ENCODE measurements at places on chromosomes 12 and 14.

DNA sequence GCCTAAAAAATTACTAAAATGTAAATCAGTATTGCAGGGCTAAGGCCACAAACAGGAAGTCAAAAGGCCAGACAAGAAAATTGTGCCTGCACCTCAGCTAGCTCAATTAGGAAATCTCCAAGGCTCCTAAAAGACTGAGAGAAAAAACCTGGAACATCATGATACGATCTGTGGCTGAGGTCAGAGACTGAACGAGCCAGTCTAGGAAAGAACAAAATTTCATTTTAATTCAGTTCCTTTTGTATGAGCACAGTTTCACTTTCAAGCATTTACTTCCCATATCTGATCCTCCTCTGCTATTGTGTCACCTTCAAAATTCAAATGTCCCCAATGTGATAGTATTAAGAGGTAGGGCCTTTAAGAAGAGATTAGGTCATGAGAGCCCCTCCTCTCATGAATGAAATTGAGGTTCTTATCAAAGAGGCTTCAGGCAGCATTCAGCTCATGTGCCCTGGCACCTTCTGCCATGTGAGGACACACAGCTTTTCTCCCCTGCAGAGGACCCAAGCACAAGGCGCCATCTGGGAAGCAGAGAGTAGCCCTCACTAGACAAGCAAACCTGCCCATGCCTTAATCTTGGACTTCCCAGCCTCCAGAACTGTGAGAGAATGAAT, 14.8 kb downstream of the PRKAB1 start:
- DNase-seq: no peak

GRCh38 chr14:87133073-87133801, 859.7 kb downstream of the GALC start:
- DNase-seq: no peak

GRCh38 chr14:78970677-78971076, 800.5 kb downstream of the NRXN3 start:
- no peak for DNase-seq

DNA sequence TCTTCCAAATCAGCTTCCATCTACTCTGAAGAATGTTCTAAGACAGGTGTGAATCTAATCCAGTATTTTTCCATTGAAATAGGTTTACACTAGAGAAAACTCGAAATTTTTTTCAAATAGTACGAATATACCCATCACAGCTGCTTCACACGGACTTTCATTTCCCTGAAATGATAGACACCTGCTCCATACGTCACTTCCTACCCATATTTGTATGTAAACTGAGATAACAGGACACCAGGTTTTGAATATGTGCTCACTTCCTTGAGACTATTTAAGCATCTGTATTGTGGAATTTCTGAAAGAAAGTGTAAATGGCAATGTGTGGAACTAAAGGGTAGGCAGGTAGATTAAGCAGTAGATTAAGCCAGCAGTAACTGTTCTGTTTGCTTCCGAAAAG, 13.4 kb upstream of the ITPR2 start:
- no peak for DNase-seq

DNA sequence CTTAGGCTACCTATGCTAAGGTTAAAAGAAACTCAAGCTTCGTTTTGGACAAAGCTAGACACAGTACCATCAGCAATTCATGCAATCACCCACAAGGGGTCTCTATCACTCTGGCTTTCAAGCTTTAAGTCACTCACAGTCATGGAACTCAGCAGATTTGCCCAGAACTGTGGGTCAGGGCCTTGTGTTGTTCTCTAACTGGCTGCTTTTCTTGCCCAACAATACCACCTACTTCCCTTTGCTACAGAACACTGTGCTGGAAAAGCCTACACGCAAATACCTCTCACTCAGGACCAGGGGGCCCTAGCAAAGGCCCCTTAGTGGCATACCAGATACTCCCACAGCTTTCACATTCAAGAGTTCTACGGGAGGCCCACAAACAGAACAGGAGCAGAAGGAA, 9.1 kb downstream of the NEMP1 start:
- DNase-seq: no peak

- DNase-seq: no peak
Observed at GRCh38 chr14:93936245-93936644, 9.1 kb downstream of the FAM181A start.

DNA sequence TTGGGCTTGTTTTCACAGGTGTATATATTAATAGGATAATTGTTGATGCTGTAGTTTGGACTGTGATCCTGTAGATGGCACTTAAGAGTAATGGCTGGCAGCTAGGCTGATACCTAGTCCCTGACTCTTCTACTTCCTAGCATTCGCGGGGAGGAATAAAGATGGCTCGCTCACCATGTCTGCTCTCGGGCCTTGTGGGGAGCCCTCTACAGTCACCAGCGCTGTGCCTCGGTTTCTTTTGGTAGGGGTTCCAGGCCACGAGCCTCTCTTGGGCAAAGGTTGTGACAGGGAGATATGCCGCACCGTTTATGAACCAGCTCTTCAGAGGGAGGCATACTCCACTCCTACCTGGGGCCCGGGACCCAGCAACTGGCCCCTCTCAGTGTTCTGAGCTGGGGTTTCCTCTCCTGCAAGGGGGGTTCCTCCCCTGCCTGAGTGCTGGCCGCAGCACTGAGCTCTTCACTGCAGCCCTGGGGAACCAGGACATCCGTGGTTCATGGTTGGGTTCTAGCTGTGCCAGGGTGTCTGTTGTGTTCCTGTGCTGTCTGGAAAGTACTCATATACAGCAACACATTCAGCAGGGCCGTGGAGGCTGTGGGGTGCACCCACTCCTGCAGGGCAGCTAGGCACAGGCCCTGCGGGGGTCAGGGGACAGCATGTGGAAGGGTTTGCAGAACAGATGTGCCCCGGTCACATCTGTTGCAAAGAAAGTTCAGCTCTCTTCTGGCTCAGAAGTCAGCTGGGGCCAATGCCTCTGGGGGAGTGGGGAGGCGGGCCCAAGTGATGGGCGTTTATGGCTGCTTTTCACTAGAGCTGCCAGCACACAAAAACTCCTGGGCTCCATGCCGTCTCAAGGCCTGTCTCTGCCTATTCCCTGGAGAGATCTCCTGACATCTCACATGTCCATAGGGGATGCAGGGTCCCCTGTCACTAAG, 147.9 kb downstream of the PPFIA2 start:
- no peak for DNase-seq

DNA sequence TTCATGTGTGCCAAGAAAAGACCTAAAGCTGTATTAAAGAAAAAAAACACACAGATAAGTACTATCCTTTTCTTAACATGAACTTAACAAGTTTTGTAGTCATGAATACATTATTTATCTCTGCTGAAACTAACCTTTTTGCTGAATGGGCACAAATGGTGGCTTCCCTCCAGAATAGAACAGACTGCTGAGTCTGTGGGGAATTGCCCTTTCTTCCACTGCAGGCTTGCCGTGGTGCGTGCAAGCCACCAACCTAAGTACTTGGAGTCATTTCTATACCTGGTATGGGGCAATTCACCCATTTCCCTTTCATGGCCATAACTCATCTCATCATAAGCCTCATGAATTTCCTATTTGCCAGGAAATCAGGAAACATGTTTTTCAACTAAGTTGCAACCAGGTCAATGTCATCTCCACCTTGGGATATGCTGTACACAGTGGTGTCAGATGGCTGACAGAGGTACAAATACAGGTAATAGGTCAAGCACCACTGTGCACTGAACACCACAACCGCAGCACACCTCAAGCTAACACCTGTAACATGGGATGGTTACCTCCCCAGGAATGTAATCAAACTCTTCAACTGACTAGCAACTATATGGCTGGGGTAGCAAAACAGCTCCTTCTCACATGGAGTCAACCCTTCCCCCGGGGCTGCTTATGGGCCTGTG, 49.9 kb downstream of the CATSPERB start:
- DNase-seq: no peak

DNA sequence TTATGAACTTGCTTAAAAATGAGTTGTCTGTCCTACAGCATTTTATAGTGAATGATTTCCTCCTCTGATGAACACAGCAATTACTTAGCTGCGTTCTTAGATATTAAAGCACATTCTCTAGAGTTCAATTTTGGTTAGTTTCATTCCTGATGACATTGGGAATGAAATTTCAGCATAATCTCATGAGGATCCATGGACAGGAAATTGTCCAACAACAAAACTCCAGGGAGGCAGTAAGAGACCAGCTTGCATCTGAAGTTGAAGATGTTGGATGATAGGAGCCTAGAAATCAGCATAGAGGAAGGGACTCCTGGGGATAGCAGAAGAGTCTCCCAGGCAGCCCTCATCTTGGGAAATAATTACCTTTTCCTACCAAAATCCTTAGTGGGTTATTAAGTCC, 128.7 kb upstream of the RAP1B start:
- no peak for DNase-seq

- no peak for DNase-seq
Observed at GRCh38 chr14:59086241-59086882, 102.1 kb upstream of the DAAM1 start.

DNA sequence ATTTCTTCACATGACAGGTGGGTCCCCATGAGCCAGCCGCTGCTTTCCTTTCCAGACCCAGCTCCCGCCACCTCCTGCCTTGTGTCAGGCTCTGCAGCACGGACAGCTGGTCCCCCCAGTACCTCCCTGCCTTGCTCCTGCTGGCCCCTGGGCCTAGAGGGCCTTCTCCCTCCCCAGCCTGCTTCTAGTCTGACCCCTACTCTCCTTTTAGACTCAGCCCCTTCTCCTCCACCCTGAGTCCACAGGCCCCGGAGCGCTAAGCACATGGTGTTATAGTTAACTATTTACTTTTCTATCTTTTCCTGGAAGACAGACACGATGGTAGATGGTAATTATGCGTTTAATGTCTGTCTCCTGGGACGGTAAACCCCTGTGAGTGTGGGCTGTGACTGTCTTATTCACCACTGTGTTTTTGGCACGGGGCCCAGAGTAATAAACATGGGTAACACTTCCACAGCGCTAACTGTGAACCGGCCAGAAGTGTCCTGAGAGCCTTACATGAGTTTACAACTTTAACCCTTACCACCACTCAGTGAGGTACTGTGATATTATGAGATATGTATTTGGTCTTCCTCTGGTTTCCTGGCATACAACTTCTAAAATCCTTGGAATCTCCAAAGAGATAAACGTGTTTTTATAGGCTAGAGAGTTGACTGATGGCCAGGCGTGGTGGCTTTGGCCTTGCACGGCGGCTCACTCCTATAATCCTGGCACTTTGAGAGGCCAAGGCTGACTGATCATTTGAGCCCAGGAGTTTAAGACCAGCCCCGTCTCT, 41.2 kb downstream of the DGLUCY start:
- DNase-seq: peak; percentile 52

DNA sequence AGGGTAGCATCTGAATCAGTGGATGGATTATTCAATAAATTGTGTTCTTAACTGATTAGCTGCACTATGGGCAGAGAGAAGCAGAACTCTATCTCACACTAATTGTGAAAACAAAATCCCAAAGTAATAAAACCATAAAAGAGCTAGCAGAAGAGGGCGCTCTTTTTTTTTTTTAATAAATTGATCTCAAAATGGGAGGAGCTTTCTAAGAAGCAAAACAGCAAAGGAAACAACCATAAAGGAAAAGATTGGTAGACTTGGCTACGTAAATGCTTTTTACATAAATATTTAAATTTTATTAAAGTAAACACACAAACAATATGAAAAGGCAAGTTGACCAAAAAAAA, 1.5 kb upstream of the TM7SF3 start:
- no peak for DNase-seq

DNA sequence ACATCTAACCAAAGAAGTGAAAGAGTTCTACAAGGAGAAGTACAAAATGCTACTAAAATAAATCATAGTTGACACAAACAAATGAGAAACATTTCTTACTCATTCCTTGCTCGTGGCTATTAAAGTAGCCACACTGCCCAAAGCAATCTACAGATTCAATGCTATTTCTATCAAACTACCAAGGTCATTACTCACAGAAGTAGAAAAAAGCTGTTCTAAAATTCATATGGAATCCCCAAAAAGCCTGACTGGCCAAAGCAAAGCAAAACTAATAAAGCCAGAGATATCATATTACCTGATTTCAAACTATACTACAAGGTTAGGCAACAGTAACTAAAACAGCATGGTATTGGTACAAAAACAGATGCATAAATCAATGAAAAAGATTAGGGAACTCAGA, 305.6 kb downstream of the RPAP3 start:
- no peak for DNase-seq

DNA sequence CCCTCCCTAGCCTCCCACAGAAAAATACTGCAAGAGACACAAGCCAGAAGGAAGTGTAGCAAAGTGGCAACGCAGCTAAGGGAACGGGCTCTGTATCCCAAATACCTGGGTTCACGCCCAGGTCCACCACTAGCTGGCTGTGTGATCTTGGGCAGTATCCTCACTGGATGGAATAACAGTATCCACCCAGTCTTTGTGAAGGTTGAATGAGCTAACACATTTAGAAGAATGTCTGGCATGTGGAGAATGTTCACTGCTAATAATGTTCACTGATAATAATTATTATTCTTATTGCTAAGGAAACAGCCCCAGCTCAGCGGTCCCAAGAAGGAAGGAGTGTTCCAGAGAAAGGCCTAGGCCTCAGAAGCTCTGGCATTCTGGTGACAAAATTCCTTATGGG, 70.9 kb downstream of the VWF start:
- no peak for DNase-seq

- DNase-seq: no peak
Observed at GRCh38 chr12:31206038-31206670, 119.8 kb downstream of the SINHCAF start.

DNA sequence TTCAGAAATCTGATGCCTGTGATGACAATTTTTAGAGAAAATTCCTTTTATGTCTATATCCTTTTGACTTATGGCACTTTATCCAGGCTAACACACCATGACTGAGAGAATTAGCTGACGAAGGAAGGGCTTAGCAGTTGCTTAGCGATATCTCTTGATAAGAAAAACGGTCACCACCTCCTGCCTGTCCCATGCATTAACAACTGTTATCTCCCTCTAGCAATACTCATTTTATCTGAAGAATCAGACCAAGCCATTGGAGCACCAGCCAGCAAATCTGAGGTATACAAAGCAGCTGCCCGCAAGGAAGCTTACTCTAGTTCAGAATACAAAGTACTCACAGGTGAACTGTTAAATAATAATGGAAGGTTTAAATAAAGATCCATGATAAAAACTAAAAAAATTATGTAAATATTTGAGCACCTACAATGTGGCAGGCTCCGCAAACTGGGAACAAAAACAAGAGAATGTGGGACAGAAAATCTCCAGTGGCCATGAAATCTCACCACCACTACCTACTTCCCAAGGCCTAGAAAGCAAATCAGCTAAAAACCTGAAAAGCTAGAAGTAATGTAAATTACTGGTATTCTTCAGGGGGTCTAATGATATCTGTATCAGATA, 24.3 kb downstream of the PPM1H start:
- no peak for DNase-seq

DNA sequence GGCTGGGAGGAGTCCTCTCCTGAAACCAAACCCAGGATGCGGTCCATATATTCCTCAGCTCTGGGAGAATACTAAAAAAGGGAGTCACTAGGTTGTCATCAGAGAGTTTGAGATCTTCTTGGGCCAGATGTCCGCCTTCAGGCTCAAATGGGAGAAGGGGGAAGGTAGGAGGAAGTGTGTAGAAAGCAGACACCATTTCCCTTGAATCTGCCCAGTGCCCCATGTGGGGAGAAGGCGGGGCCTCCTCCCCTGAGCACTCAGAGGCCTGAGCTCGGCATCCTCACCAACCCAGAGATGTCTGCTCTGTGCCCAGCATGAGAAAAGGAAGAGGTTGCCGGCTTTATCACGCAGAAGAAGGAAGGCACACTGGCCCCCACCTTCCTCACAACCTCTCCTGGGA, 37.3 kb downstream of the LTBP2 start:
- no peak for DNase-seq

- DNase-seq: no peak
Observed at GRCh38 chr14:28785096-28785952, 18.7 kb downstream of the FOXG1 start.

- DNase-seq: no peak
Observed at GRCh38 chr14:90034156-90034555, 27.6 kb upstream of the KCNK13 start.

- no peak for DNase-seq
Observed at GRCh38 chr14:100663761-100664052, 63.0 kb upstream of the DLK1 start.
